ENCODE measurements at places on chromosomes 1 and 21.

- DNase-seq, result no peak
Observed at GRCh38 chr21:16074950-16075489, 345.2 kb downstream of the USP25 start.

DNA sequence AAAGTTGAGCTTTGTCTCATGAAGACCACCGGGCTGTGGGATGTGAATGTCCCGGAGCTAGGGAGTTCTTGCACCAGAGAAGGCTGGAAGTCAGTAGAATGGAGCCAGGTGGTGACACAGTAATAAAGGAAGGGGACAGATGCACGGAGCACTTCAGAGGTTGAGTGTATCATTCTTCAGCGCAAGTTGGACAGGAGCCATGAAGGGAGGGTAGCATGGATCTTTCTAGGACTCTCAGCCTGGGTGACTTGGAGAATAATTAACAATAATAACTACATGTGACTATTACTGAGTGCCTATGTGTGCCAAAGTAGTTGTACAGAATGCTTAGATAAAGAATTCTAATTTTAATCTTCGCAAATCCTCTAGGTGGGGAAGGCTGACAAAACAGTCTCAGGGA is 258.7 kb upstream of the AJAP1 start:
- DNase-seq, result no peak

DNA sequence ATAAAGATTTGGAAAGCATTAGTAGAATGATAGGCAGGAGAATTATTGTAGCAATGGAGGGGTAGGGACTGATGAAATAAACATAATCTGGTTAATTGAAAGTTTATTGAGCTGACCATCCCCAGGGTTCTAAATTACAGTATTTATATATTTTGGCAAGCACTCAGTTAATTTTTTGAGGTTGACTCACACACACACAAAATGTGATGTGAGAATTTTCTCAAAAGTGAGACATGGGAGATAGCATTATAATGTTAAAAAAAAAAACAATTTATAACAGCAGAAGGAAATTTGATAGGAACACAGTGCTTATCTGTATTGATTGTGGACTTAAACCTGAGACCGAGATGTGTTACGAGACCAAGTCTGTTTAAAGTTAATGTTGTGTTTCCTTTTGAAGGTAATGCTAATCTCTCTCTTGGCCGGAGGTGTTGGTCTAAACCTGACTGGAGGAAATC is 24.6 kb downstream of the TRIM45 start:
- no peak for DNase-seq

DNA sequence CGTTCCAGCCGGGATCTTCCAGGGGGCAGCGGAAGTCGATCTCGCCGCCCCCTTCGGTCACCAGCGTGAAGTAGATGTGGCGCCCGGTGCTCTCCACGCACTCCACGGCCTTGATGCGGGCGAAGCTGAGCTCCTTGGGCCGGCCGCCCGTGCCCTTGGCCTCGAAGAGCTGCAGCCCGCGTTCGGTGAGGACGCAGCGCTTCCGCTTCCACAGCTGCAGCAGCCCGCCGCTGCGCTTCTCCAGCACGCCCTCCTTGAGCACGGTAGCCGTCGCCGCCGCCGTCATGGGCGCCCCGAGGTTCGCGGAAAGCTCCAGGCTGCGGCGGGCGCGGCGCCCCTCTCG is 516 bp downstream of the PHLDA3 start:
- DNase-seq, result no peak

All from activated T-helper 1 cell treated with anti-CD3 and anti-CD28 coated beads, Interleukin-2, amount 50 U/mL, for 16 hours (primary cell).